ENCODE measurements at places on chromosomes 7 and 10.

GRCh38 chr10:104199567-104199966 is 32.6 kb downstream of the CFAP43 start:
- no peak for DNase-seq

DNA sequence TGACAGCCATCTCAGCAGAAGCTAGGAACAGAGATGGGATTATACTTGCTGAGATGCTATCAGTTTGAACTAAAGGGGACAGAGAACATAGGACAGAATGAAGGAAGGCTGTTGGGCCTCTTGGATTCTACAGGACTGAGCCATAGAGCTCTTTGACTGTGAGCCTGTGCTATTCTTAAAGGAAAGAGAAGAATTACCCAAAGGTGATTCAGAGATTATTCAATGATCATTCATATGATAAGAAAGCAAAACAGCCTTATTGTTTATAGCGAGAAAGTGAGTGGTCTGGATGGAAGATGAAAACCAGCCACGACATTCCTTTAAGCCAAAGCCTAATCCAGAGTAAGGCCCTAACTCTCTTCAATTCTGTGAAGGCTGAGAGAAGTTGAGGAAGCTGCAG is 69.7 kb upstream of the NEUROD6 start:
- DNase-seq, result no peak

DNA sequence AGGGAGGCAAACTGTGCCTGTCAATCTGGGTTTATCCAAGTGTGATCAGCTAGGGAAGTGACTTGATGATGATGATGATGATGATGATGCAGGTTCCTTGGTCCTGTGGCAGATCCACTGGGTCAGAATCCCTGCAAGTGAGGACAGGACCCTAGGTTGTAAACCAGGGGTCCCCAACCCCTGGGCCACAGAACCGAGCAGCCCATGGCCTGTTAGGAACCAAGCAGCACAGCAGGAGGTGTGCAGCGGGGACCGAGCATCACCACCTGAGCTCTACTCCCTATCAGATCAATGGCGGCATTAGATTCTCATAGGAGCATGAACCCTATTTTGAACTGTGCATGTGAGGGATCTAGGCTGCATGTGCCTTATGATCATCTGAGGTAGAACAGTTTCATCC is 144.7 kb upstream of the PDE1C start:
- no peak for DNase-seq

GRCh38 chr7:127158659-127159058 is 94.1 kb downstream of the GRM8 start:
- no peak for DNase-seq

- DNase-seq, result no peak
Observed at GRCh38 chr7:130332259-130333053, 12.2 kb upstream of the CPA5 start.

DNA sequence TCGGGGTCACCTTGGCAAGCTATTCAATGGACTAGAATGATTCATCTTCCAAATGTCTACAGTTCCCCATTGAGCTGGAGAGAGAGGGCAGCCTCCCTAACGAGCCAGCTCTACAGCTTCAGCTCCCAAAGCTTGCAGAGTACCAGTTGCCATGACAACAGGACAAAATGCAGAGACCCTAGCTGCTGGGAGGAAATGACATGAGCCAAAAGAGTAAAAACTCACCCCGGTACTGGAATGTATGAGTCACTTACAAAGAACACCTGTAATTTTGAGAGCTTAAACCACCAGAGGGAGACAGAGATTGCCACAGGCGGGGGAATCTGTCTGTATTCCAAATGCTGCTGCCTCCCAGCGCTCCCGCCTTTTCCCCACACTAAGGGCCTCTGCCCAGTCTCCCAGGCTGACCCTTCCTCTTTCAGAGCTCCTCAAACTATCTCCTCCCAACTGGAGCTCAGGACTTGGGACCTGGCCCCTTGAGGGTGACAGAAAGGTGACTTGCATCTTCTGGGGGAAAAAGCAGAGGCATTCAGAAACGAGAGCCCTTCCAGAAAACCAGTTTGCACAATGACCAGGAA is 95.5 kb downstream of the CUL2 start:
- no peak for DNase-seq

DNA sequence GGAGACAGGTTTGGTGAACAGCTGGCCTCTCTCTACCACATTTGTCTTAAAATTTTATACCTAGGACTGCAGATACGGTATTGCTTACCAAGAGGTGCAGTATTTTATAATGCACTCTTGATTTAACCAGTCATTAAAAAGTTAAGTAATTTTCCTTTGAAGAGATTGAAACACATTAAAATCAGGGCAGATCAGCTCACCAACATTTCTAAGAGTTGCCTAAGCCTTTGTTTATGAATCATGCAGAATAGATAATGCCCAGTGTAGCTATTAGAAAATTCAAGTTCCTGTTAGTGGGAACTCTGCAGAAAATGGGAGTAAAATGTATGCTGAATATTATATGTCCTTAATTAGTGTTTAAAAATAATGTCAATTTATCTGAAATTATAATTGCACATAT is 140.2 kb upstream of the PRPS1L1 start:
- no peak for DNase-seq

- DNase-seq, result no peak
Observed at GRCh38 chr10:78770167-78771090, 298.3 kb upstream of the ZMIZ1 start.

GRCh38 chr10:4661511-4662255 is 164.3 kb upstream of the AKR1E2 start:
- DNase-seq, result no peak

DNA sequence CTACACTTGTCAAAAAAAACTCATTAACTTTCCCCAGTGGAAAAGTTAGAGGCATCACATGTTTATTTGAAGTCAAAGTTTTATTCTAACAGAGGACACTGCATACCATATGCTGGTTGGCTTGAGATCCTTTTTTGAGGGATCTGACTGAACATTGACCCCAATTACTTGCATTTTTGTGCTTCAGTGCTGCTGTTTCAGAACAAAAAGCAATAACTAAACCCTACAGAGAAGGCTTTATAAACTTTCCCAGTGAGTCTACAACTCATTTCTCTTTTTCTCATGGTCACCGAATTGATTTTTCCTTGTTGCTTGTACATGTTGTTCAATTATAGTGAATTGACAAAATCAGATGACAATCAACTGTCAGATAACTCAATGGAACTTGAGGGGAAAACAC is 69.3 kb upstream of the PHYHIPL start:
- DNase-seq, result no peak

GRCh38 chr7:77651575-77652162 is 44.6 kb upstream of the RSBN1L start:
- no peak for DNase-seq

DNA sequence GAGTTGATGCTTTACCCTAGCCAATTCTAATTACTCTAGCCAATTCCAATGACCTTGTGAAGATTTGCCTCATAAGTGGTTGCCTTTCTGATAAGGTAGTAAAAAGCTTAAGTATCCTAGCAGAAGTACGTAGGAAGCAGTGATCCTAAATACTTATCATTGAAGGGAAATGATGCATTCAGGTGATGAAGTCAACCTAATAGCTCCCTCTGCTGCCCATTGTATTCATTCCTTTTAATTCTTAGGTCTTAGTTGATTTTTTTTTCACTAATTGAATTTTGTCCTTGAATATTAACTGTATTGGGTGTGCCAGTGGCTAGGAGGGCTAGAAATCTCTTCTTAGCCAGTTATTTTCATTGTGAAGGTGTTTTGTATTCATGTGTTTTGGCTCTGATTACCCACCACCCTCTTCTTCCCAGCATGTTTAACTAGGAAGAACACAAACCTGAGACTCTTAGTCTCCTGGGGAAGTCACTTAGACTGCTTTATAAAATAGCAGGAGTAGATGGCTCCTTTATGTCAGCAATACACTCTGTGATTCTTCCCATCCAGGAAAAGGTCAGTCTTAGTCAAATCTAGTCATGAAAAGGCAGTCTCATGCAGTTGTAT is 46.3 kb downstream of the PLEKHA8 start:
- DNase-seq, result no peak

- DNase-seq, result no peak
Observed at GRCh38 chr10:129895811-129896135, 68.3 kb downstream of the EBF3 start.

GRCh38 chr7:158291998-158292397 is 295.6 kb downstream of the PTPRN2 start:
- no peak for DNase-seq

GRCh38 chr10:9535744-9536143 is 1481.3 kb downstream of the GATA3 start:
- DNase-seq, result no peak

DNA sequence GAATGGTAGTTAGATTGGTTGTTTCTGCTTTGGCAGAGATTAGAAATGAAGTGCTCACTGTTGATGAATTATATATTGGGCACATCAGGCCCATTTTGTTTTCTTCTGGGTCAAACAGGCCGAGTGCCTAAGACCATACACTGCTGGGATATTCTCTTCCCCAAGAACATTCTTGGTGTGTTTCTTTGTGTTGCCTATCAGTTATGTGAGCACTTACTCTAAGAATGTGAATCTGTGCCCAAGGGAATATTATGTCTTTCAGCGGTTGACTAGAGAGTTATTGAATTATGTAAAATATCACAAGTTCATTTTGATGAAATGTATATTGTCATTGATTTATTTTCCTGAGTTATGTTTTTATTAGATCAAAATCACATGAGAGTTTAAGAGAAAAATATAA is 255.5 kb upstream of the SMIM30 start:
- no peak for DNase-seq

GRCh38 chr10:28710202-28710886 is 33.0 kb downstream of the BAMBI start:
- DNase-seq, result no peak

DNA sequence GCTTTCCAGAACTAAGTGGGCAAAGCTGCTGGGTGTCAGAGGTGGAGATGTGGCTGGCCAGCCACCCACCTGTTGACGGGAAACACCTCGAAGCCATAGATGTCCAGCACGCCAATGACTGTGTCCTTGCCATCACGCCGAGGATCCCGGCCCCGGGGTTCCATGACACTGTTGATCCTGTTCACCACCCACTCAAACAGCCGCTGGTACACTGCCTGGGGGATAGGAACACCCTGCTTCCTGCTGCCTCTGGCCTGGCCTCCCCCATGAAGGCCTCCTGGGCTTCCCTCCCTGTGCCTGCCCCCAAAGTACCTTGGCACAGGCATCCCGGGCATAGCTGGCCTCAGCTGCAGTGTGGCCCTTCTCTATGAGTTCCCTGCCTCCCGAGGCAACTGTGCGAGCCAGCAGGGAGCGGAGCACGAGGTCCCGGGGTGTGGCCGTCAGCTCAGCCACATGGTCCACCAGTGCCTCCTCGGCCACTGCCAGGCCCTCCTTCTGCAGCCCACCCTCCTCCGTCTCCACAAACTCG is 8.2 kb downstream of the MYO1G start:
- no peak for DNase-seq

DNA sequence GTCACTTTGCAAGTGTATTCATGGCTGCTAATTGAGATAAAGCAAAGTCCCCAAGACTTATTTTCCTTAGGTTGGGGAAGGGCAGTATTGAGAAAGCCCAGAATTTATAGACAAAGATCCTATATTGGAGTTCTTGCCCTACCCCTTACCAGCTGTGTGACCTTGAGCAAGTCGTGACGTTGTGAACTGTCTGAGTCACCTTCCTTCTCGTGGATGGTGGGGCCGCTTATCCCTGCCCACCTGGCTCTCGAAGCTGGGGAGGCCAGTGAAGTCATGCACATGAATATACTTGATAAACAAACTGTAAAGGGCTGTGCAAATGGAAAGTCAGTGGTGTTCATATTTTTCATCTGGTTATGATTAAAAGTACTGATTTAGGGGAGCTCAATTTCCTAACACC is 127.4 kb downstream of the TACC2 start:
- DNase-seq, result no peak

GRCh38 chr10:69337296-69338132 is 59.2 kb downstream of the HK1 start:
- no peak for DNase-seq

GRCh38 chr10:125742465-125742864 is 23.0 kb downstream of the EDRF1 start:
- no peak for DNase-seq

DNA sequence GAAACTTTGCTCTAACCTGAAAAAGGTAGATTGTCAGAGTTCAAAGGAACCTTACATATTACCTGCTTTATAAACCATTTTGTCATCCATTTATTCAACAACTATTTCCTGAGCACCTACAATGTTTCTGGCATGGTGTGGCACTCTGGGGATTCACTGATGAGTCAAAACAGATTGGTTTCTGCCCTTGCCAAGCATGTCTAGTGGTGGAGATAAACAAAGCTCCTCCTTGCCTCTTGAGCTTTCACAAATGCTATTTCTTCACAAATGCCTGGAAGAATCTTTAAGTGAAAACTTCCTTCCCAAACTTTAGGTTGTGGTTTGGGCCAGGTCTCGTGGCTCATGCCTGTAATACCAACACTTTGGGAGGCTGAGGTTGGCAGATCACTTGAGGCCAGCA is 85.1 kb upstream of the RELN start:
- no peak for DNase-seq

GRCh38 chr7:141397236-141398163 is 153.7 kb upstream of the AGK start:
- no peak for DNase-seq

DNA sequence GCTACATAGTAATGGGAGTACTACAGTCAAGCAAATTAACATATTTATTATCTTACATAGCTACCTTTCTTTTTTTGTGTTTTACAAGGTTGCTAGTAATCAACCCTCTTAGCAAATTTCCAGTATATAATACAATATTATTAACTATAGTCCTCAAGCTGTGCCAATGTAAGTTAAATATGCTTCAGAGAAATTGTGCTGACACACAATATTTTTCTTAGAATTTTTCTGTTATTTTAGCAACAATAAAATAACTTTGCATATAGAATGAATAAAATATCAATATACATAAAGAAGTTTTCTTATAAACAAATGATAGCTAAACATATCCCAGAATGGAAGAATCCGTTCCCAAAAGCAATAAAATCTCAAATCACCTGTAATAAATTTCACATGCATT is 1605.1 kb downstream of the REEP3 start:
- no peak for DNase-seq

DNA sequence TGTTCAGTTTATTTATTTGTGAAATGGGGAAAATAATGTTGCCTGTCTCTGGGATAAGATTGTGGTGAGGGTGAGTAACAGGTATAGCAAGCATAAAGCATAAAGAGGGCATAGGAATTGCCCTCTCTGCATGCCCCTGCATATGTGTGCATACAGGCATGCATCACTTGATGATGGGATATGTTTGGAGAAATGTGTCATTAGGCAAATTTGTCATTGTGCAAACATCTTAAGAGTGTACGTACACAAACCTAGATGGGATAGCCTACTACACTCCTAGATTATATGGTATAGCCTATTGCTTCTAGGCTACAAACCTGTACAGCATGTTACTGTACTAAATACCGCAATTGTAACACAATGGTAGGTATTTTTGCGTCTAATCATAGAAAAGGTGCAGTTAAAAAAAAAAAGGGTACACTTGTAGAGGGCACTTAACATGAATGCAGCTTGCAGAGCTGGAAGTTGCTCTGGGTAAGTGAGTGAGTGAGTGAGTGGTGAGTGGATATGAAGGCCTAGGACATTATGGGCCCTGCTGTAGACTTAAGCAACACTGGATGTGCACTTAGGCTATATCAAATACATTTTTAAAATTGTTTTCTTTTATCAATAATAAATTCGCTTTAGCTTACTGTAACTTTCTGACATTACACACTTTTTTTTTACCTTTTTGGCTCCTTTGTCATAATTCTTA is 386.5 kb upstream of the ANKRD30A start:
- no peak for DNase-seq
